Ovary (tissue), 10 donors: ENCODE measurements at places on chromosomes 2 and 18. TPM values are rescaled to one million over a fixed set of nuclear protein-coding genes. Genes with fewer than 3 reads are reported as not detected.

GRCh38 chr2:135198481-135198880, 146.4 kb downstream of the RAB3GAP1 start:
- no peak for DNase-seq

DNA sequence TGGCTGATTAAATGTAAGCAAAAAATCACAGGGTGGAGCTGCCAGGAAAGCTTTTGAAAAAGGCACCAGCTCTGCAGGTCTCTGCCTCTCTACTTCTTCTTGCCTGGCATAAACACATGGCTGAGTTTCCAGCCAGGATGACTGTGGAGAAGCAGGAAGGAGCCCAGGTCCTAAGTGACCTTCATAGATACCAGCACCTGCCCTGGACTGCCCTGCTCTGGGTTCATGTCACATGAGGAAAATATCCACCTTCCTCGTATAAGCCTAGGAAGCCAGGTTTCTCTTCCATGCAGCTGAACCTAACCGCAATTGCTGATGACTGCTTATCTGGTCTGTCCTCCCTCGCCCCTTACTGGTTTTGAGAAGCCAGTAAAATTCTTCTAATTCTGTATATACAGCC, 47.8 kb upstream of the CREB1 start:
- DNase-seq: no peak

DNA sequence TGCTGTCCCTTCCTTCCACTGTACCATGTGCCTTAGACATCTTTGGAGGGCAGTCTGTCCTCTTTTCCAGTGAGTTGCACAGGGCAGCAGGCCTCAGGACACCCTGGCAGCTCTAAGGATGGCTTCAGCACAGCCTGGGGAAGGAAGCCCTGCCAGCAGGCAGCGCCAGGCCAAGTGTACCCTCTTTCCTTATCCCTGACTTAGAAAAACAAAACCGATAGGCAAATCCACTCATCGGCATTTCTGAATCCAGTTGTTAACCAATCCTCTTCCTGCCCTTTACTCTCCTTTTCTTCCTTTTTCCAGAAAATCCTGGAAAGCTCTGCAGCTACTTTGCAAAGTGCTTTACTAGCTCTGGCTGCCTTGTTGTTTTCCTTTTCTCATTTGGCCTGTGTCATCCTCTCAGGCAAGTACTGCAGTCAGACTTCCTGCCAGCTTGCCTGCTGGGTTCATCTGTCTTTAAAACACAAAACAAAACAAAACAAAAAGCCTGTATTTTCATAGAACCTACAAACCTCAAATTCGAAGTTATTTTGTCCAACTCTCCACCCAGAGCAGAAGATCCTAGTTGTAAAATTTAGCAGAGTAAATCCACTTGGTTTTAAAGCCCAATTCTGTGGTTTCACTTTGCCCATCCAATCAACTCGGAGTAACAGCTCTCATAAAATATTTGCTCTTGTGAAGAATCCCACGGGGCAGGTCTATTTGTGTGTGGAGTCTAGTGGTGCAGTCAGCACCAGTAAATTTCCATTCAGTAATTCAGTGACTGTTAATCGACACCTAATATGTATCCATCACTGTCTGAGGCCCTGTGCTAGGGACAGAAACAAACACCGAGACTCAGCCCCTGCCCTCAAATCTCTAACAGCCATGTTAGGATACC, 45.2 kb downstream of the PCBP1 start:
- peak; percentile 42 for DNase-seq

- no peak for DNase-seq
Measured at GRCh38 chr2:231132129-231132528, 7.3 kb upstream of the HTR2B start.

DNA sequence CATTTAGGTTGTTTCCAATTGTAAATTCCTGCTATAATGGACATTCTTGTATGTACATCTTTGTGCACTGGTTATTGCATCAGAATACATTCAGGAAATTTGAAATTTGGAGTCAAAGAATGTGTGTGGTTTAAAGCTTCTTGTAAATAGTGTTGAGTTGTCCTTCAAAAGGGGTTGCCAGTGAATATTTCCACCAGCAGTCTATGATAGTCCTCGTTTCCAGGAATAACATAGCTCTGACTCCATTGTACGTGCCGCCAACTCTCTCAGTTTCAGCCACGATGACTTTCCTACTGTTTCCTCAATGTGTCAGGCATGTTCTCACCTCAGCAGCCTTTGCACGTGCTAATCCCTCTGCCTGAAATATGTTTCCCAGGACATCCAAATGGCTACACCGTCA, 10.9 kb upstream of the HS6ST1 start:
- no peak for DNase-seq

DNA sequence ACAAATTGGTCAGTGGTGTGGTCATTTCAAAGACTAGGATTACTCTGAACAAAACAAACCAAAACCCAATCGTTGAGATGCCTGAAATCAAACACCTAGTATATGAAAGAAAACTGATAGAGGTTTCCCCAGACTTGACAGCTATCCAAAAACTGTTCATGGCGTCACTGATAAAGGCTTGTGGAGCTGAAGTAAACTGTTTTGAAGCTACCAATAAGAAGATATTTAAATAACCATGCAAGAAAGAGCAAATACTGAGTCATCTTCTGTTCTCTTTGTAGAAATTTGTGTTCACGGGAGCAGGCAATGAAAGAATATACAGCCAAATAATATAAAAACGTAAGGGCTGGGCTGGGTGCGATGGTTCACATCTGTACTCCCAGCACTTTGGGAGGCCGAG, 7.5 kb upstream of the COLEC11 start:
- no peak for DNase-seq

DNA sequence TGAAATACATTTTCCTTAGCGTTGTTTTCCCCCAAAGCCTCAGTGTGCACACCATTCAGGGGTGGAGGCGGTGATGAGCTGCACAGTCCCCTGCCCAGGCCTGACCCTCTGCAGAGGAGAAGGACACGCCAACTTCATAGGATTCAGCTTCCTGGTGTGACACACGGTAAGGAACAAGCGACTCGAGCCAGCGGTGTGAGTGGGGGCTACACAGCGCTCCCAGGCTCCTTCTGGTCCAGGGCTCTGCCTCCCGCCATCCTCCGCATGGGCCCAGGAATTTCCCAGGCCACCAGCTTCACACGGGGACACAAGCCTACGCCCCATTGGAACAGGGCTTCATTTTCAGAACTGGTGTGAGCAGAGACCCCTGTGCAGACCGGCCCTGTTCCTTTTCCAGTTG, 272.1 kb downstream of the HDAC4 start:
- no peak for DNase-seq

GRCh38 chr2:118981632-118982031, 39.6 kb downstream of the MARCO start:
- DNase-seq: no peak

DNA sequence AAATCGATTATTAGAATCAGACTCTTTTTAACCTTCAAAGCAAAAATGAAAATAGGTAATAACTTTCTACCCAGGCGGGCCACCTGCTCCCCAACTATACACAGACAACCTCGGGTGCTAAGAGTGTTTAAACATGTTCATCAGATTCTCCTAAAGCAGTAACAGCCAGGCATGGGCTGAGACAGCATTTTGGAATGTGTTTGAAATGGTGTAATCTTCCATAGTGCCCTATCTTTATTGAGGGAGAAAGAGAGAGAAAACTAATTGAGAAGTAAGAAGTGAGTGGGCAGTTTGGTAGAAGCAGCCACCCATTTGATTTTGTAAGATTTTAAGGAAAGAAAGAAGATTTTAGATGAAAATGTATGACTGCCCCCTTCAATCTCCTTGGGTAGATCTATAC, 196.1 kb upstream of the CTAGE1 start:
- no peak for DNase-seq

DNA sequence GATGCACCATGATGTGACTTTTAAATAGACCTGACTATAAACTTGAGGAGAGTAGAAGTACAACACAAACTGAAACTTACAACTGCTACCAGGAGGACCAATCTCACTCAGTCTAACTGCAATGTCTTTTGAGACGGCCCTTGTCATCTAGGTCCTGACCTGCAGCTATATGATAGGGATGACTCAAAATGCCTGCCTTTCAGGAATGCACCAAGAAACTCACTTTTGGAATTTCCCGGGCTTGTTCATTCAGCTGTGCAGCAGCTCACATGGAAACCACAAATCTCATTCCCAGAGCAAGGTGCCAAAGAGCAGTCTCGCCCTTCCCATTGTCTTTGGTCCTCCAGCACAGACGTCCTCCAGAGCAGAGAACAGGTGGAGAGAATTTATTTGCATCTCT, 113.7 kb downstream of the SPOPL start:
- DNase-seq: no peak

GRCh38 chr2:124333784-124334183, 308.7 kb downstream of the CNTNAP5 start:
- DNase-seq: no peak

GRCh38 chr2:159695795-159696448, 16.4 kb upstream of the MARCHF7 start:
- no peak for DNase-seq

DNA sequence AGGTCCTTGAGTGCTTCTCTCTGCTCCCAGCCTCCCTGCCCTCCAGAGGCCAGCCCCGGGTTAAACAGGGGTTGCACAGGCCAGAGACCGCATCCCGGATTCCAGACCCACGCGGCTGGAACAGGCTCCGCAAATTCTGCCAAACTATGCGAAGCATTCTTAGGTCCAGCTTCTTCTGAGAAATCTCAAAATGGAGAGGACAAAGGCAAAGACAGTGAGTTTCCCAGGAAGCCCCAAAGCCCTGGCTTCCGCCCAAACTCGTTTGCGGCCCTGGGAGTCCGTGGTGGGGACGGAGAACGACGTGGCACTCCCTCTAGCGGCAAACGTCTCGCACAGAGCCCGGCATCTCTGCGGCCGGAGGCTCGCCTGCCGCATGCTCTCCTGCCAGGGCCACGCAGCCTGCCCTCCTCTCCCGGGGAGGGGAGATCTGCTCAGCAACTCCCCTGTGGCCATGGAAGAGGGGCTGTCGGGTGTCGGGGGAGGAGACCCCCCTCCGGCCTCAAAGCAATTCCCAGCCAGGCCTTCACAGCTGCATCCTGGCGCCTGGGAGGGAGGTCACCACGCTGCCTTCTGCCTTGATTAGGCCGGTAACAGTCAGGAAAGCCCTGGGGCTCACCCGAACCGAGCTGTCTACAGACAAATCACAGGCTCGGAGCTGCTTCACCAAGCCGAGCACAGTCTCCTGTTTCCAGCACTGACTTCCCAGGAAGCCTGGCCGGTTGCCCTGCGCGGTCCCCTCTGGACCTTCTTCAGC, 33.4 kb upstream of the KLHL29 start:
- peak; percentile 86 for DNase-seq

DNA sequence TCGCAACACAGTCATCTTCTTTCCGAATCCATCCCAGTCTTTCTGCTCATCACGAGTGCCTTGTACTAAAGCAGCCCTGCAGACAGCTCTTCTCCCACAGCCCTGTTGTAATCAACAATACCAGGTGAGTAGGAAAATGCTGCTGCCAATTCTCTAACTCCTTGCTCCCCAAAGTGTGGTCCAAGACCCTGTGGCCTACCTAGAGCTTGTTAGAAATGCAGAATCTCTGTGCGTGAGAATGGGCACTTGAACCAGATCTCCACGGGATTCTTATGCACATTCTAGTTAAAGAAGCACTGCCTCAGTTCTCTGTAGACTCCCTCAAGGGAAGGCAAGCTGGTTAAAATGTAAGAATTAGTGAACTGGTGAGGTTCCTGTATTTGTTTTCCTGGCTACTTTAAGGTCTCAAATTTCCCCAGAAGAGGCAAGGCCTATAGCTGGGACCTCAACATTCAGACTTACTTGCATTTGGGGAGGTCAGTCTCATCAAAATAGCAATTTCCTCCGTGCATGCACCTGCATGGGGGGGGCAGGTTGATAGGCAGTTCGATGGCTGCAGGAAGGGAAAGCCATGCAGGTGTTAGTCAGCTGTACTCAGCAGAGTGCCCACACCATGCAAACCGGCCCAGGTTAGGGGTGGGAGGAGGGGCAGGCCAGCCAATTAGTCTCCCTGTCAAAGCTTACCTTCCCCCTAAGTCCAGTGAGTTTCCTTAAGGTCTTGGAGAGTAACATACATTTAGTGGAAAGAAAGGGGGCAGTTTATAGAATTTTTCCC, 70.8 kb downstream of the DHRS9 start:
- no peak for DNase-seq

DNA sequence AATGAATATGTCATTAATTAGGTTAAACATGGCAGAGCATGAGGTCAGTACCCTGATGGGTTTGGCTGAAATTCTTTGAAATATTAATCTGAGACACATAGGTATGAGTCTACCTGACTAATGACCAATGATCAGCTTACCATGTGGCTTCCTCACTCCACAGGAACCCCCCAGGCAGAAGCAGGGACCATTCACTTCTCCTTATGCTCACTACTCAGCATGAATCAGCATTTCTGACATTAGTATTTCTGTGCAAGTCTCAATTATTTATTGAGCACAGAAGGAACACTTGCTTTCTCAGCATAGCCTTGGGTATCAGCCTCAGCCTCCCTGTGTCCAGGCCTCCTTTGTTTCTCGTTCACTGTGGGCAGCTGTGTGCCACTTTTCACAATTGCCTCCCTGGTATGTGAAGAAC, 9.3 kb upstream of the KCNE4 start:
- no peak for DNase-seq

GRCh38 chr2:57728691-57729090, 317.9 kb upstream of the VRK2 start:
- DNase-seq: no peak

- DNase-seq: no peak
Measured at GRCh38 chr18:4352746-4353551, 102.2 kb downstream of the DLGAP1 start.

- DNase-seq: no peak
Measured at GRCh38 chr2:129744649-129745048, 234.8 kb upstream of the RAB6C start.

DNA sequence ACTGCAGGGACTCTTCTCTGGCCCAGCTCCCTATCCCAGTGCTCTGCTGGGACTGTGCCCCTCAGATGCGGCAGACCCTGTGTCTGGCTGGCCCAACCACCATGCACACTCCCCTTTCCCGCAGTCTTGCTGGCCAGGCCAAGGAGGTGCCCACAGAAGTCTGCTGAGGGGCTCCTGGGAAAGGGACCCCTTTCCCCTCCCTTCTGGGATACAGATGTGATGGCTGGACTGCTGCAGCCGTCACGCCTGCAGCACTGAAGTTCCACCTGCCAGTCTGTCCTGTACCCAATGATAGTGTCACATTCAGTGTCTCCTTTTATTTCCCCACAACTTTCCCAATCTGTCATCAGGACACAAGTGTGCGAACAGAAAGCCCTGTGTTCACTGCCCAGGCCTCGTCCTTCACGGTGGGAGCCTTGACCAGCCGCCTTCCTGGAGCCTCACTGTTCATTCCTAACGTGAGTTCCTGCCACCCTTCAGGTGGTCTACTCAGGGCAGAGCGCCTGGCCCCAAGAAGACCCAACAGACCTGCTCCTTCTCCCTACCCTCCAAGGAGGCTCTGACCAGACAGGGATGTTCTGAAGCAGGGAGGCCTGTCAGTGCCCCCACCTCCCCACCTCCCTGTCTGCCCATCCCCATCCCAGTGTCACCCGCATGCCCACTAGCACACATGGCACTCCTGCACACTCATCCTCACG, 47.1 kb downstream of the ANKMY1 start:
- DNase-seq: no peak

Gene SEPTIN10
- 48.9 TPM for polyA plus RNA-seq

Gene HAT1
- 30.1 TPM for polyA plus RNA-seq

Gene ITPRIPL1
- 0.46 TPM for polyA plus RNA-seq
